ENCODE measurements at places on chromosomes 3 and 15. TPM values are rescaled to one million over a fixed set of nuclear protein-coding genes. Genes with fewer than 3 reads are reported as not detected.

DNA sequence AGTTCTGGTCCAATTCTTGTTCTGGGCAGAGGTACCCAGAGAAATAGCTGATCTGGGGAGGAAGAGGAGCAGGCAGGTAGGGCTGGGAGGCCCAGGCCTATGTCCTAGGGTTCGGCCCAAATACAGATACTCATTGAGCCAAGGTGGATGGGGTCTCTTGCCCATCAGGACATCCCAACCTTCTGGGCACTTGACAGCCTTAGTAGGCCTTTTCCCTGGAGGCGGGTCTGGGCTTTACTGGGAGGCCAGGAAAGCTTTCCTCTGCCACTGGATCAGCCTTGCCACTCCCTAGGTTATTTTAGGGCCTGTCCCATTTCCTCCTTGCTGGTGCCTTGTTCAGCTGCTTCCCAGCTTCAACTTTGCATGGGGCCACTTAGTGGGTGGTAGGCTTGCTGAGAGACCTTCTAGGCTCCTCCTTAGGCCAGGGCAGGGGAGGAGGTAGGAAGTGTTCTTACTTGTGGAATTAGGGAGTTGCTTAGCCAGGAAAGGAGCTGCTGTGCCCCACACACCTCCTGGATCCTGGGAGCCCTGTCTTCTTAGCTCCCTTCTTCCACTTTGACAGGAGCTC lies 9.7 kb downstream of the TEX264 start:
- no peaks in the 10 kb centered on the region for H3K27me3 ChIP-seq
- no peak overlapping the region for H3K4me3 ChIP-seq
- peaks cover 27% of the 10 kb centered on the region for H3K4me1 ChIP-seq
- H3K27ac ChIP-seq = peak overlapping the region; percentile 50
- no peak for DNase-seq

DNA sequence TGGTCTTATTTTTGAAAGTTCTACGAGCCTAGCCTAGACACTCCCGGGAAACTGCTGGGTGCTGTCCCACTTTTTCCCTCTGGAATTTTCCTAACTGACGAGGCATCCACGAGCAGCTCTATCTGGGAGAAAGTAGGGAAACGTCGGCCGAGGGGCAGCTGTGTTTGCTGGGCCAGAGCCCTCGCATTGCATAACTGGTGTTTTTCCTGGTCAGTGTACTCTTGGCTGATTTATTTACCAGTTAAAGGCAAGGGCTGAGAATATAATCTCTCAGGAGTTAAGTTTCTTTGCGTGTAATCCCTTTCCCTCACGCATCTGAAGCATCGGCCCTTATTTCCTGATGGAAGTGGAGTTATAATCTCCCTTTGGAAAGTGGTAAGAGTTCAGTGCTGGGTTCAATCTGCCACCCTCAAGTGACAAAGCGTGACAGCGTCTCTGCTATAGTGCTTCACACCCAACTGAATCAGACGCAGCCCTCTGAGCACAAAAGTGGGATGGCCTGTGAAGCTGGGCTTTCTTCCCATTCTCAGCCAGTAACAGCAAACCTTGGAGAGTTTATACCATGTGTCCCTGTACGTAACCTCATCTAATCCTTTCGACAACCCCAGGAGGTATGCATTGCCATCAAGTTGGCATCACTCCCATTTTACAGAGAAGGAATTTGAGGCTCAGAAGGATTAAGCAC lies 311.5 kb downstream of the RORA start:
- H3K4me1 ChIP-seq = peaks cover 43% of the 10 kb centered on the region
- no peaks in the 10 kb centered on the region for H3K36me3 ChIP-seq
- H3K27me3 ChIP-seq = no peaks in the 10 kb centered on the region
- peak; percentile 36 for DNase-seq

DNA sequence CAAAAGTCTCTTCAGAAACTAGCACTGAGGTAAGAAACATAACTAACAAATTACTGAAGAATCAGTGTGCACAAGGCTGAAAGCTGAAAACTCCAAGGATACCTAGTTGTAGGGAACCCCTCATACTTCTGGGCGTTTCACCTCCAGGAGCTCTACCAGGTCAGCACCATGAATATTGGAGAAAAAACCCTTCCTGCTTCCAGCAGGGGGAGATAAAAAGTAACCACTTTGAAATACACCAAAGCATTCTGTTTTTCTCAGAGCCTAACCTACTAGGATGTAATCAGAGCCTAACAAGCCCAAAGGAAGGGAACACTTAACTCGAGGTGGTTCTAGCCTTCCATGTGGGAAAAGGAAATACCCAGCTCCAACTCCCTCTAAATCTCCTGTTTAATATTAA lies 175.8 kb upstream of the MME start:
- H3K4me1 ChIP-seq = no peaks in the 10 kb centered on the region
- no peaks in the 10 kb centered on the region for H3K27me3 ChIP-seq
- H3K27ac ChIP-seq = no peak overlapping the region
- DNase-seq = no peak
- no peaks in the 10 kb centered on the region for H3K36me3 ChIP-seq

GRCh38 chr3:86702381-86702958 lies 288.5 kb downstream of the VGLL3 start:
- no peak overlapping the region for H3K27ac ChIP-seq
- H3K36me3 ChIP-seq = no peaks in the 10 kb centered on the region
- no peaks in the 10 kb centered on the region for H3K27me3 ChIP-seq
- DNase-seq = no peak
- H3K4me1 ChIP-seq = no peaks in the 10 kb centered on the region
- H3K4me3 ChIP-seq = no peak overlapping the region

- peaks cover 100% of the 10 kb centered on the region for H3K36me3 ChIP-seq
- no peaks in the 10 kb centered on the region for H3K4me1 ChIP-seq
- no peaks in the 10 kb centered on the region for H3K27me3 ChIP-seq
- no peak overlapping the region for H3K27ac ChIP-seq
- H3K4me3 ChIP-seq = no peak overlapping the region
- no peak for DNase-seq
Measured at GRCh38 chr3:3154879-3155610, 24.4 kb downstream of the CRBN start.

DNA sequence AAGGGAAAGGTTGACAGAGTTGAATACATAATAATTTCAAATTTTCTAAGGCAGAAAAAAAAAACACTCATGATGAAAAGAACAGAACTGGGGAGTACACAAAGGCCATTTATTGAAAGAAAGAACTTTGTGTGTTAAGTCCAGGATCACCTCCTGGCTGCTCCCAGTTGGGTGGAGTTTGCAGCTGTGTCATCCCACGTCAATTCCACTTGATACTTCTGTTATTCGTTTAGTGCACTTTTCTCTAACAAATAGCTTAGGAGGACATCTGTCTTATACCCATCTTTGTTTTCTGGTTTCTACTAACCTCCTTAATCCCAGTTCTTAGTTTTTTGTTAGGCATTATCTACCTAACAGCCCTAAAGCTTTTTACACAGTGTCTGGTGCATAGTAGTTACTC lies 44.7 kb downstream of the SGO1 start:
- no peak overlapping the region for H3K27ac ChIP-seq
- peak; percentile 26 for DNase-seq
- H3K27me3 ChIP-seq = no peaks in the 10 kb centered on the region
- H3K36me3 ChIP-seq = peaks cover 41% of the 10 kb centered on the region
- no peak overlapping the region for H3K4me3 ChIP-seq
- H3K4me1 ChIP-seq = no peaks in the 10 kb centered on the region

GRCh38 chr3:50235716-50236483 lies at the start of gene GNAI2:
Gene GNAI2 (plus strand): TSS chr3:50236204. CDS start chr3:50236336, 132 bp downstream.
- no peaks in the 10 kb centered on the region for H3K27me3 ChIP-seq
- H3K27ac ChIP-seq = peak within 1 kb of the TSS; percentile 93
- peak within 1 kb of the TSS; percentile 91 for H3K4me3 ChIP-seq
- peak; percentile 100 for DNase-seq
- H3K4me1 ChIP-seq = peaks cover 57% of the 10 kb centered on the region

- no peaks in the 10 kb centered on the region for H3K27me3 ChIP-seq
- no peak overlapping the region for H3K4me3 ChIP-seq
- no peak overlapping the region for H3K27ac ChIP-seq
- peaks cover 4% of the 10 kb centered on the region for H3K36me3 ChIP-seq
- no peak for DNase-seq
Measured at GRCh38 chr3:155757577-155757976, 12.7 kb upstream of the PLCH1 start.

DNA sequence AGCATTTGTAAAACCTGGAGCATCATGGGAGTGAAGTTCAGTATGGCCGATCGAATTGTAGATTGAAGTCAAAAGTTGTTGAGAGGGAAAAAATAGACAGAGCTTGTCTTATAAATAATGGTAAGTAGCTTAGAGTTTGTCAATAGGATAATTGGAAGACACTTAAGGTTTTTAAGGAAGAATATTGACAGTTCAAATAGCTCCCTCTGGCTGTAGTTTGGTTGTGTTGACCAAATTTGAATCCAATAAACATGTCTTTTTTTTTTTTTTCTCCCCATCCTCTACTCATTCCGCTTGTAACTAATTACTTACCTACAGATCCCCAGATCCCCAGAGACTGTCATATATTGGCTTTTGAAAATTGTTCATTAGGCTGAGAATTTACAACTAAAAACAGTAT lies 677.0 kb downstream of the AGBL1 start:
- H3K27me3 ChIP-seq = no peaks in the 10 kb centered on the region
- H3K4me3 ChIP-seq = no peak overlapping the region
- H3K27ac ChIP-seq = no peak overlapping the region
- no peaks in the 10 kb centered on the region for H3K4me1 ChIP-seq
- no peaks in the 10 kb centered on the region for H3K36me3 ChIP-seq
- DNase-seq = no peak

DNA sequence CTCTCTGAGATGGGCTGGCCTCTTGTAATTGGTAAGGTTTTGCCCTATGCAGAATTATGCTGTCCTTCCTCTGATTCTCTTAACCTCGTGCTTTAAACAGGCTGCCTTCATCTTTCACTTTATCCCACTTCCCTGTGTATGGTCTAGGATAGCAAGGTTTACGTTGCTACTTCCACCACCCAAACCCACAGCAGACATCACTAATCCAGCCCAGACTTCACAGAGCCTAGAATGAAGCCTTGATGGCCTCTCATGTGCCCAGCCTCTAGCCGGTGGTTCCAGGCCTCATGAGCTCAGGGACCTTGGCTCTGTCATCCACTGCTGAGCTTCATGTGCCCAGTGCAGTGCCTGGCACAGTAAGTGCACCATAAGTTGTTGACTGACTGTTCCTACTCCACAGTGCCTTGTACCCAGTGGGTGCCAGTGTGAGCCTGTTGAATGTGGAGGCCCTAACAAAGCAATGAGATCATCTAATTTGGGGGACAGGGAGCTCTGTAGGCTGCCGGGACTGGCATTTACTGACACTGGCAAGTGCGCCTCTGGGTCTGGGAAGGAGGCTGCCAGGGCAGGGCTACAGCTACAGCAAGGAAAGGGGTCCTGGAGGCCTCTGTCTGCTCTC lies 12.5 kb downstream of the SLC6A6 start:
- no peak overlapping the region for H3K4me3 ChIP-seq
- H3K4me1 ChIP-seq = peaks cover 53% of the 10 kb centered on the region
- H3K36me3 ChIP-seq = peaks cover 10% of the 10 kb centered on the region
- no peak overlapping the region for H3K27ac ChIP-seq
- DNase-seq = no peak
- no peaks in the 10 kb centered on the region for H3K27me3 ChIP-seq

GRCh38 chr3:52246728-52247408 lies 1.3 kb downstream of the PPM1M start:
- H3K36me3 ChIP-seq = peaks cover 2% of the 10 kb centered on the region
- no peaks in the 10 kb centered on the region for H3K27me3 ChIP-seq
- H3K27ac ChIP-seq = peak overlapping the region; percentile 93
- H3K4me3 ChIP-seq = peak overlapping the region; percentile 62
- no peak for DNase-seq

DNA sequence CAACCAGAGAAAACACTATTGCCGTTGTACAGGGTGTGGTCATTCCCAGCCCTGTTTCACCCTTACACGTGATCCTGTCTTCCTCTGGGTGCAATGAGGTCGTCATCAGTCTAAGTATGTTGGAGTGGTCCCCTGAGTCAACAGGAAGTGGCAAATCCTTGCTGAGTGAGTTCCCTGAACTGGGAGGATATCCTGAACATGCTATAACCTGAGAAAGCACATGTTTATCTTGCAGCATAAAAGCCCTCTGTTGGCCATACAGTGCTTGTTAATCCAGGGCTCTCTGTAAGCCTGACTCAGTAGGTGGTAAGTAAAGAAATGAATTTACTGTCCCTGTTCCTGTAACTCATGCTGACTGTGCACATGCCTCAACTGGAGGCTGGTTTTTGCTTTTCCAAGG lies 477.8 kb upstream of the RGMA start:
- DNase-seq = no peak
- no peak overlapping the region for H3K4me3 ChIP-seq
- H3K36me3 ChIP-seq = no peaks in the 10 kb centered on the region
- no peaks in the 10 kb centered on the region for H3K4me1 ChIP-seq

DNA sequence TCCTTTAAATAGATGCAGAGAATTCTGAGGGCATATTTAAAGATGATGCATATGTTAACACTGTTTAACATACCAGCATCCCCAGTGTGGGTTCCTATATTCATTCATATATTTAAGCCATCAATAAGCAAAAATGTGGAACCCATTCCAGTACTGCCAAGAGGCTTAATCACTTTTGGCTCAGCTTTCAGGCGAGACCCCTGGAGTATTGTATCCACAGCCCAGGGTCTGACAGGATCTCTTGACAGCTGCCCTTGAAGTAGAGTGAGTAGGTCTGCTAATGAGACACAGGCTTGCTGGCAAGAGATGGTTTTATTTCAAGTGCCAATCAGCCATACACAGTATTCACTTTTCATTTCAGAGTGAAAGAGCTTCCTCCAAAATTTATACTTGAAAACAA lies 367.3 kb downstream of the OCA2 start:
- H3K27ac ChIP-seq = no peak overlapping the region
- H3K4me1 ChIP-seq = no peaks in the 10 kb centered on the region

DNA sequence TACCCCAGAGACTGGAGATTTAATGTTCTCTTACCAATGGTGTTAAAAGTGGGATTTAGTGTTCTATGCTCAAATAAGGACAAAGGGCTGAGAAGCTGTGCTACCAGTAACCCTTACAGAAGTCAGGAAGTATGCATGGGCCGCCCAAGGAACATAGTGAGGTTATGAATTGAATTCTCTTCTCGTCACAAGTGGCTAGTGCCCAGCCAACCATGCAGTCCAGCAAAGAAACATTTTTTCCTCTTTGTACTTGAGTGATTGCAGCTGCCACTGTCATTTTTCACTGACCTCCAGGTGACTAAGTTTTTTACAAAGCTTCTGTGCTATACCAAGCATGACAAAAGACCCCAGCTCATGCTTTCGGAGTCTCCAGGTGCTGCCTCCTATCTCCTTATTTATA lies 110.6 kb upstream of the DCBLD2 start:
- H3K36me3 ChIP-seq = no peaks in the 10 kb centered on the region
- H3K4me1 ChIP-seq = no peaks in the 10 kb centered on the region
- H3K27me3 ChIP-seq = no peaks in the 10 kb centered on the region
- H3K27ac ChIP-seq = no peak overlapping the region

Gene SERPINI2
- 1.1 TPM for polyA plus RNA-seq

Gene LRTM1
- polyA plus RNA-seq = not detected

Gene CD276
- polyA plus RNA-seq = 33.9 TPM

Gene SEMA6D
- polyA plus RNA-seq = 0.63 TPM

Gene CTXN2
- polyA plus RNA-seq = not detected

Gene GOLGA6L7
- not detected for polyA plus RNA-seq

Gene HMCES
- 22.5 TPM for polyA plus RNA-seq

Gene NAA50
- 36.8 TPM for polyA plus RNA-seq

Gene WWTR1
- polyA plus RNA-seq = 61.6 TPM

Gene IMPG2
- polyA plus RNA-seq = not detected

Gene SUSD5
- polyA plus RNA-seq = 0.25 TPM
